ENCODE measurements at places on chromosomes 7 and 10. TPM values are rescaled to one million over a fixed set of nuclear protein-coding genes. Genes with fewer than 3 reads are reported as not detected.

DNA sequence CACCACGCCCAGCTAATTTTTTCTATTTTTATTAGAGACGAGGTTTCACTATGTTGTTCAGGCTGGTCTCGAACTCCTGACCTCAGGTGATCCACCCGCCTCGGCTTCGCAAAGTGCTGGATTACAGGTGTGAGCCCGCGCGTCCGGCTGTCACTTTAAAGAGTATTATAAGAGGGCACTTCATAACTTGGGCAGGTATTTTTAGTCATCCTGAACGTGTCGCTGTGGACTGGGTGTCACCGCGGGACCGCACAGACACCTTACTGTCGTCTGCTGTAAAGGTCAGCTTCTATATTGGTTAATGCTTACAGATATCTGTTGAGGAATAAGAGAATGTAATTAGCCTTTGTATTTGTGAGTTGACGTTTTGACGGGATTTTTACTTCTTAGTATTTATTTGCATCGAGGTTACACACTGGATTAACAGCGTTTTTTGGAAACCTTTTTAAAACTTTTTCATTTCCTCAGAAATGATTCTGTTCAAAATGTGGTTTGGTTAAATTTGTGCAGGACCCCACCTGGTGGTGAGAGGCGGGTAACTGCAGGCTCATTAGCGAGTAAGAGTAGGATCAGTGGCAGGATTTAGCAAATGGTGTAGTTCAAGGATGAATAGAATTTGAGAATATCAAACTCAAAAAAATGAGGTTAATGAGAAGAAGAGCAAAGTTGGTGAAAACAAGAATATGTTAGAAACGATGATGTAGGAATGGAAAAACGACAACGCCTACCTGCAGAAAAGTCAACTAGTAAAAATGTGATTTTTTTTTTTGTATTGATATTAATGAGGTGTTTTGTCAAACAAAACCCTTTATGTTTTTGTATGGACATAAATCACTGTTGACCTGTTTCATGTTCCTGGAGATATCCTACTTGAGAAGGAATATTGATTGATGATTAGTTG lies 3.2 kb downstream of the DNAJB6 start:
- DNase-seq, result no peak

GRCh38 chr7:47531584-47532492 lies 50.1 kb downstream of the TNS3 start:
- no peak for DNase-seq

DNA sequence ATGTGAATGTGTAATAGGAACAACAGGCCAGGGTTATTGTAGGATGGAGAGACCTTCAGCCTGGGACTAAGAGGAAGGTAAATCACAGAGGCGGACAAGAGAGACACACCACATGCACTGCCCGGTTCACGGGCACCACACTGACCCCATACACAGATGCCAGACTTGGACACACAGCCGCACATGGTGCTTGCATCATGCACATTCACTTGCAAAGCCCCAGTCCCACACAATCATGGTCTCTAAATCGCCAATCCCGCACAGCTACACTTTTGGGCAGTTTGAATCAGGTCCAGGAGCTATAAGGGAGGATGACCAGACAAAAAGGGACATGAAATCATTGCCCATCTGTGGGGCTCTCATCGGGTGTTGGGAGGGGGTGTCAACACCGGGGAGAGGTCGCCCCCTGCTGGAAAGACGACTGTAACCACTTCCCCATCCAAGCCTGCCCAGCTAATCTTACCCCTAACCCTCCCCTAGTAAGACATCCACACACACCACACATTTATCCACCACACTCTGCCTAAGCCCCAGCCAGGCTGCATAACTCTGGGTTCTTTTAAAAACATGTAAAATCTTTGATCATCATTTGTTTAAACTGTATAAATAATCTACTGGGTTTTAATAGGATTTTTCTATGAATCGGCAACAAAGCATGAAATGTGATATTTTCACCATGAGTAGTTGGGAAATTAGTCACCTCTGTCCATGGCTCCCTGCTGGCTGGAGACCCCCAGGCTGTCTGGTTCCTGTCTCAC lies 40.5 kb upstream of the SLF2 start:
- no peak for DNase-seq

DNA sequence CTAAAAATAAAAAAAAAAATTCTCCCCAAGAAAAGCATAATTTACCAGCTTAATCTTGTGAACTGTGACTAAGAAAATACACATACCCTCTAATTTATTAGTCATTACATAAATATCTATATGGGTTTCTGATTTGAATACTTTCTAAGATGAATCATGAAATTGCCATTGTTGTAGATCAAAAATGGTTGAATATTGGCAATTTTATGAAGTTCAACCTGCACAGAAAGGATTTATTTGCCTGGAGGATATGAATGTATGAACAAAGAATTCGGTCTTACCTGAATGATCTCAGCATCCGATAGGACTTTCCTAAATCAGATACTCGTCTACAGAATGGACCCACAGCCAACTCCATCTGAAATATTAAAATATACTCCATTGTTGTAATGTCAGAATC lies 61.5 kb downstream of the HBP1 start:
- DNase-seq, result no peak

- DNase-seq, result no peak
Measured at GRCh38 chr10:100036850-100037249, 27.1 kb upstream of the DNMBP start.

DNA sequence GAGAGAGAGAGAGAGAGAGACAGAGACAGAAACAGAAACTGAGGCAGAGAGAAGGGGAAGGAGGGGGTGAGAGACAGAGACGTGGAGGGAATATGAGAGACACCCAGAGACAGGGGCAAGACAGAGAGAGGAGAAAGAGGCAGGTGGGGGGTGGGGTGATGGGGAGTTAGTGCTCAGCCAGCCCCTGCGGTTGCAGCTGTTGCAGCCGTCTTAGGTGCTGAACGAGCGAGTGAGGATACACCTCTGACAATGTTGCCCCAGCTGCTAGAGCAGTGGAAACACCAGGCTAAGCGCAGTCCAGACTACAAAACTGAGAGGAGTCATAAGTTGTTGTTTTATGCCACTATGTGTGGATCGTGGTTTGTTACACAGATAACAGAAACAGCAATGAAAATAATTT lies 328.2 kb upstream of the SHH start:
- DNase-seq, result no peak

DNA sequence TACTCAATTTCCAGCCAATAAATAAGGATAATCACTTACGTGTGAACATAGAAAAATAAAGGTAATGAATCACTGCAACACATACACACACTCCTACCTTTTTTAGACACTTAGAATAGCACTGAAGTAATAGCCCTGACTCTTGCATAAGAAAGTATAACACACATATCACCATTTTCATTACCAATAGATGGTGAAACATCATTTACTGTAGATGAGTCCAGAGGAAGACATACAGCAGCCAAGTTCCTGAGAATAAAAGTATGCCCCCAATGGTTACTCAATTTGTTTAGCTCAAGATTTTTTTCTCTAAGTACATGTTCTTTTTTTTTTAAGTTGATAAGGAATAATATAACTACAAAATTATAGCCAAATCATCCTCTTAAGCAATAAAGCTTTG lies 316.3 kb downstream of the PARD3 start:
- no peak for DNase-seq

DNA sequence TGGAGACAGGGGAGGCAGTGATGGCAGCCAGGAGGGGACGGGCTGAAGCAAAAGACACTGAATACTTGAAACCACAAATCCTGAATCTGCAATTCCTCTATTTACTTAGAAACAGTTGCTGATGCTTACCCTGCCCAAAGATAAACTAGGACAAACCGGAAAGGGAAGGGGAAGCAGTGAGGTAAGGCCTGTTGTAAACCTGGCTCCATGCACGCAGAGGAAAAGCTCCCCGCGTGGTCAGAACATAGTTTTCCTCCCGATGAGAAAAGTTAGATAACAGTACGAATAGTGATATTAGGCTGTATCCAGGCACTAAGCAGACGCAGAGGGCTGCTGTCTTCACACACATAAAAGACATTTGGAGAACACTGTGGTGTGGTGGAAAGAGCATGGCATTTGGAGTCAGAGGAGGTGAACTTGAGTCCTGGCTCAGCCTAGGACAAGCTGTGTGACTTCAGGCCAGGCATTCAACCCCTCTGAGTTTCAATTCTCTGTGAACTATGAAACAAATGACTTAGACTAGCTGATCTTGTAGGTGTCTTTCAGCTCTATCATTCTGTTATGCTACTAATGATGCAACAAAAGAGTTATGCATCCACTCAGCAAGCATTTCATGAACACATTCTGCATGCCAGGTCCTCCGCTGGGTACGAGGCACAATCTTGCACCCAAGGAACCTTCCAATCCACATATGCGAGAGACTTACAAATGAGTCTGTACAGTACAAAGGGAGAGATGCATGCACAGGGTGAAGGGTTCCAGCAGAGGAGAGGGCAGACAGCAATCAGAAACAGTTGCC lies 80.9 kb downstream of the SORBS1 start:
- DNase-seq, result no peak

DNA sequence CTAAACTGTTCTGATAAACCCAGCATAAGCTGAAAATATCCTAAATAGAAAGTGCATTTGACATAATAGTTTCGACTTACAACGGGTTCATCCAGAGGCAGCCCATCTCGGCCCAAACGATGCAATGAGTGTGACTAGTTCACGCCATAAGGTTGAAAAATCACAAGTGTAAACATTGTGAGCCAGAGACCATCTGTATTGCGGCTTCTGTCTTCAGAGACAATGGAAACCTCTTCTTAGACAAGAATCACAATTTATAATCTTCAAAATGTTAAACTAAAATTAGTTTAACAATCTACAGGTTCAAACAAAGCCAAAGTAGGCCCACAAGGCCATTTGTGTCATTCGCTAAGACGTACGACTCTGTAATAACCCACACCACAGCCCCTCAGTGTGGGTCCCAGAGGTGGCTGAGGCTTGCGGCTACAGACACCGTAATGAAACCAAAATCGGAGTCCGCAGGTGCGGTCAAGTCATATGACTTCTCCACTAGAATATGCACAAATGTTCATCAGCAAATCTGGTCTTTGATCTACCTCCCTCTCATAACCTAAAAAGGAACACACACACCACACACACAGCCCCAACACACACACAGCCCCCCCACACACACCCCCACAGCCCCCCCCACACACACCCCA lies 81.8 kb downstream of the DIP2C start:
- no peak for DNase-seq

- DNase-seq, result no peak
Measured at GRCh38 chr7:149685455-149685854, 87.9 kb downstream of the ZNF467 start.

DNA sequence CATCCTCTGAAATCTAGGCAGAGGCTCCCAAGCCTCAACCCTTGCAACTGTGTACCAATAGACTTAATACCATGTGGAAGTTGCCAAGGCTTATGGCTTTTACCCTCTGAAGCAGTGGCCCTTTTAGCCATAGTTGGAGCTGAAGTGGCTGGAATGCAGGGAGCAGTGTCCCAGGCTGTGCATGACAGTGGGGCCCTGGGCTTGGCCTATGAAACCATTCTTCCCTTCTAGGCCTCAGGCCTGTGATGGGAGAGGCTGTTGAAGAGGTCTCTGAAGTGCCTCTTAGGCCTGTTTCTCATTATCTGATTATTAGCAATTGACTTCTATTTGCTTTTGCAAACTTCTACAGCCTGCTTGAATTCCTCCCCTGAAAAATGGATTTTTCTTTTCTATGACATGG lies 612.7 kb upstream of the ZWINT start:
- DNase-seq, result no peak

- no peak for DNase-seq
Measured at GRCh38 chr7:55557666-55558188, 14.6 kb downstream of the VOPP1 start.

DNA sequence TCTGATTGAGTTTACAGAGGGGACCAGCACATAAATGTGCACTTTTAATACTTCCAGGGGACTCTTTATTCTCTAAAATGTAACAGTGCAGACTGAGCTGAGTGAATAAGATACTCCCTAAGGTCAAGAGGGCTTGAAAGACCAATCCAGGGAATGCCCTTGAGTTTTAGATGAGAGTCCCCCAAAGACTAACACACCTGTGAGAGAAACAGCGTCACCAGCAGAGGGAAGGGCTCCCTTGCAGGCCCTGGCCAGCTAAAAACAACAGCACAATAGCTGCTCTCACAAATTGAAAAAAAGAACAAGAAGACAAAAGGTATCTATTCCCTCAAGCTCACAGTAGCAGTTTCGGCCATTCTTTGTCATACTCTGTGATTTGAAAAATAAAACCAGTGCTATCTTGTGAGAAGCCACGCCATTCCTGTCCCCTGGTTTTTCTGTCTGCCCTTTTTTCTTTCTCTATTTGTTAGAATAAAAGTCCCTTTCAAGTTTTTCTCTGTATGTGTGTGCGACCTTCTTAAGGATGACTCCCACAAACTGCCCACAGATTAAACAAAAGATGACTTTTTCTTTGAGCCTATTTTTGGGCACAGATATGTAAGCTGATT lies 230.4 kb upstream of the BMPER start:
- DNase-seq, result no peak

- no peak for DNase-seq
Measured at GRCh38 chr7:102860351-102860811, 52.4 kb upstream of the LRRC17 start.

DNA sequence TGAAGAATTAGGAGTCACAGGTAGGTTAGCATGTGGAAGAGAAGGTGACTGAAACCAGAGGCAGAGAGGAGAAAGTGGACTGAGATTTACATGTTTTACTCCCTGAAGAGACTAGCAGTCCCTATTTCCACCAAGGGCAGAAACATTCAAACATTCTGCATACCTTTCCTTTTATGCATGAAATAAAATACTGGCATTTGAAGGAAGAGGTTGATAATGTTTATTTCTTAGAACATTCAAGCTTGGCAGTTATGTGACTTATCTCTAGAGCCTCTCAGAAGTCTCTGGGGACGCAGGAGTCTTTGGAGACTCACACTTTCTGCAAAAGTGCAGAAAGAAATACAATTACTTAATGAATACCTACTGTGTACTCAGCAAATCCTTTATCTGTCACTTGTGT lies 507.1 kb upstream of the C7orf33 start:
- no peak for DNase-seq

- no peak for DNase-seq
Measured at GRCh38 chr7:73707045-73707631, 12.3 kb downstream of the STX1A start.

GRCh38 chr10:707861-708260 lies 18.4 kb upstream of the DIP2C start:
- DNase-seq, result no peak

- DNase-seq, result no peak
Measured at GRCh38 chr10:121531076-121531829, 67.0 kb downstream of the FGFR2 start.

GRCh38 chr10:7312488-7312857 lies 98.4 kb downstream of the SFMBT2 start:
- DNase-seq, result no peak

NRBF2 gene
- polyA plus RNA-seq, result 15.2 TPM

MGAM2 gene
- polyA plus RNA-seq, result 0.01 TPM

TMEM139 gene
- polyA plus RNA-seq, result 4.1 TPM

ASIC3 gene
- 12.9 TPM for polyA plus RNA-seq

SPDYE11 gene
- not detected for polyA plus RNA-seq

ZPBP gene
- polyA plus RNA-seq, result not detected

PCLO gene
- 0.21 TPM for polyA plus RNA-seq

ITPRID1 gene
- not detected for polyA plus RNA-seq

SLC16A12 gene
- polyA plus RNA-seq, result 4.3 TPM

GCK gene
- 3.6 TPM for polyA plus RNA-seq

NRP1 gene
- 69.4 TPM for polyA plus RNA-seq

SNX8 gene
- polyA plus RNA-seq, result 19.4 TPM

TCF7L2 gene
- 4.3 TPM for polyA plus RNA-seq

POLR2J2 gene
- 0.98 TPM for polyA plus RNA-seq

Data from heart left ventricle (tissue), 16 donors.